Chondrocyte (in vitro differentiated cells): ENCODE measurements at places on chromosomes 5 and 9. TPM values are rescaled to one million over a fixed set of nuclear protein-coding genes. Genes with fewer than 3 reads are reported as not detected.

- no peak for DNase-seq
These were observed 37.7 kb downstream of the NR2F1 start for GRCh38 chr5:93620487-93621326.

GRCh38 chr5:17367256-17367840, 130.7 kb upstream of the TAF11L2 start:
- DNase-seq, result no peak

DNA sequence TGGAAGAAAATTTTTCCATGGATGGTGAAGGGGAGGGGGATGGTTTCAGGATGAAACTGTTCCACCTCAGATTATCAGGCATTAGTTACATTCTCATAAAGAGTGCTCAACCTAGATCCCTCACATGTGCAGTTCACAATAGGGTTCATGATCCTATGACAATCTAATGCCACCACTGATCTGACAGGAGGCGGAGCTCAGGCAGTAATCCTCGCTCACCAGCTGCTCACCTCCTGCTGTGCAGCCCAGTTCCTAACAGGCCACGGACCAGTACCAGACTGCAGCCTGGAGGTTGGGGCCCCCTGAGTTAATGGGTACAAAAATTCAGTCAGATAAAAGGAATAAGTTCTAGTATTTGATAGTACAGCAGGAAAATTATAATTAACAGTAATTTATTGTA, 337.2 kb downstream of the NPR3 start:
- no peak for DNase-seq

Gene GFRA3
- total RNA-seq, result 0.12 to 0.23 TPM in 2 of 3 replicates, not detected in the other
